RWPE2 (cell line): ENCODE measurements at places on chromosomes 2 and 18.

DNA sequence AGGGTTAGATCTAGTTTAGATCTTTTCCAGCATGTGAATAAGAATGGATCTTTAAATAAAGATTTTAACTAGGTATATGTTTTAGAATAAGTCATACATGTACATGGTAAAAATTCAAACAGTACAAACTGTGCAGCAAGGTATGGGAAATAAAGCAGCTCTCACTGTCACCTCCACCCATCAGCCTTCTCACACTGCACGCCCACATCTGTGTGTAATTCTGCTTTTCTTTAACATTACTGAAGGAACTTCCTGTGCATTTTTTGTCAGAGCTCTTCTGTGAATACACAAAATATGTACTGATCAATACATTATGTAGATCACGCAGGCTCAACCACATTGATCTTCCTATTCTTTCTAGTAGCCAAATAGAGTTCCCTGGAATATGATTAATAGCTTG is 3.4 kb downstream of the CASP8 start:
- no peak for DNase-seq

DNA sequence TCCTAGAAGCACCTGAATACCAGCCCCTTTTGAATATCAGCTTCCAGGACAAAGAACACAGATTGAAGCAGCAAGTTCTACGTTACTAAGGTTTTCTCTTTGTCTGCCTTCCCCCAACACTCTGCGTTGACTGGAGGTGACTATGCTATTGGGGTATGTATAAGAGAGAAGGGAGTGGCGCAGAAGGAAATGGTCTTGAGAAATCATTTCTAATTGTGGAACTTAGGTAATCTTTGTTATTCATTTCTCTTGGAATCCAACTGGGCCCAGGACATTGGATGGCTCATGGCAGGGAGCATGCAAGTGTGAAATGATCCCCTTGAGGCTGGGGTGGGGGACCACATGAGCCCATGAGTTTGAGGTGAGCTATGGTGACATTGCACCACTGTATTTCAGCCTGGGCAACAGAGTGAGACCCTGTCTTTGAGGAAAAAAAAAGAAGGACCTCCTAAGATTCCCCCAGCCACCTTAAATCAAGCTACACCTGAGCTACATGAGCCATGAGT is 29.7 kb downstream of the XDH start:
- DNase-seq: no peak

GRCh38 chr2:215504547-215504946 is 68.7 kb upstream of the FN1 start:
- DNase-seq: no peak

- DNase-seq: no peak
Measured at GRCh38 chr2:206859330-206859739, 80.0 kb upstream of the CPO start.

- DNase-seq: peak; percentile 50
Measured at GRCh38 chr2:196399722-196400691, 228.6 kb upstream of the STK17B start.

DNA sequence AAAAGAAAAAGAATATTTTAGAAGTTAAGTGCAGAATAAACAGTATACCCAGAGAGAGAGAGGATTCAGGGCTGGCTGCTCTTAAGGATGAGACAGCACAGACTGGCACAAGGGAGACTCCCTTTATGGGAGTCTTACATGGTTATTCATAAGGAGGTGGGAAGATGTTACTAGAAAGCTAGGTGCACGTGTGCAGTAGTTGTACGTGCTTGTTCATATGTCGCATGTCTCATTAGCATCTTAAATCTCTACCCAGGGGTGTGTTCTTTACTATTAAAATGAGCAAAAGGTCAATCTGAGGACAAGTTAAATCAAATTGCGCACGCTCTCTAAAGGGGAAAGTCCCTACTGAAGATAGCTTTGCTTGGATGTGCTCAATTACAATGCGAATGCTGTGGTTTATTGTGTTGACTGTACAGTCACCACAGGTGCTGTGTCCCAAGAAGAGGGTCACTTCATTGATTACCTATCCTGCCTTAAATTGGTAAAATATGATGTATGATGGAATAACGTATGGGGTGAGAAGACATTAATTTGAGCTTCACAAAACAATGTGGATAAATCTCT is 368.0 kb upstream of the SPHKAP start:
- DNase-seq: no peak

GRCh38 chr18:54453996-54454395 is 96.3 kb downstream of the C18orf54 start:
- no peak for DNase-seq

- no peak for DNase-seq
Measured at GRCh38 chr2:88265352-88266303, 95.5 kb downstream of the THNSL2 start.

GRCh38 chr2:72745679-72746368 is 80.0 kb downstream of the EXOC6B start:
- no peak for DNase-seq

DNA sequence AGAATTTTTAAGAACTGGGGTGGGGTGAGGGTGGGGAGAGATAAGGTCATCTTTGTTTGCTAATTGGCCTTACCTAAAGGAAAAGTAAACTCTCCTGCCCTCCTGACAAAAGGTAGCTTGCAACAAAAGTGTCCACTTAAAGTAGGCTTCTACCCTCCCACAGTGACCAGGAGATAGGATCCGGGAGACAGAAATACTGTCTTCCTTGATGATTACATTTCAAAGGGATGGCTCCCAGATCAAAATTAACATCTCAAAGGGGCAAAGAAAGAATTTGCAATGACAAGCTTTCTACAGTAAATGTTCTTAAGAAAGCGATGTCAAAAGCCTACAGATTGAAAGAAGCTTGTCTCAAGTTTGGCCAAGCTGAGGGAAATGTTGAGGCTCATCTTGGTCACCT is 775.3 kb downstream of the CPS1 start:
- DNase-seq: no peak

DNA sequence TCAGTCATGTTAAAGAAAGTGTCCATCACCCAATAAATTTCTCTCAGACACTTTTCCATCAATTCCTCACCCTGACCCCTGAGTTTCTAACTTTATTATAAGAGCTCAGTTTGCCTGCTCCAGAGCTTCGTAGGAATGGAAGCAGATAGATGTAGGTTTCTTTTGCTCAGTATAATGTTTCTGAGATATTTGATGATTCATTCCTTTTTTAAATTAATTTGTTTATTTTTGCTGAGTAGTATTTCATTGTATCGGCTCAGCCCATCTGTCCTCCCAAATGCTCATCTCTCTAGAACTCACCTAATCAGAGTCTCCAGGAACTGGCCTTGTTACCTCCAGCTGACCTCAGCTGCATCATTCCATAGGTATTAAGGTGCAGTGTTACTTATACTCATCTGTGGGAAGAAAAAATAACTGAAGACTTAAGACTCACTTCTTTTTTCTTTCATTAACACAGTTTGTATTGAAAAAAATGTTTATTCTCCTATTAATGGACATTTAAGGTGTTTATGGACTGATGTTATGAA is 11.9 kb upstream of the BCL2L11 start:
- no peak for DNase-seq

DNA sequence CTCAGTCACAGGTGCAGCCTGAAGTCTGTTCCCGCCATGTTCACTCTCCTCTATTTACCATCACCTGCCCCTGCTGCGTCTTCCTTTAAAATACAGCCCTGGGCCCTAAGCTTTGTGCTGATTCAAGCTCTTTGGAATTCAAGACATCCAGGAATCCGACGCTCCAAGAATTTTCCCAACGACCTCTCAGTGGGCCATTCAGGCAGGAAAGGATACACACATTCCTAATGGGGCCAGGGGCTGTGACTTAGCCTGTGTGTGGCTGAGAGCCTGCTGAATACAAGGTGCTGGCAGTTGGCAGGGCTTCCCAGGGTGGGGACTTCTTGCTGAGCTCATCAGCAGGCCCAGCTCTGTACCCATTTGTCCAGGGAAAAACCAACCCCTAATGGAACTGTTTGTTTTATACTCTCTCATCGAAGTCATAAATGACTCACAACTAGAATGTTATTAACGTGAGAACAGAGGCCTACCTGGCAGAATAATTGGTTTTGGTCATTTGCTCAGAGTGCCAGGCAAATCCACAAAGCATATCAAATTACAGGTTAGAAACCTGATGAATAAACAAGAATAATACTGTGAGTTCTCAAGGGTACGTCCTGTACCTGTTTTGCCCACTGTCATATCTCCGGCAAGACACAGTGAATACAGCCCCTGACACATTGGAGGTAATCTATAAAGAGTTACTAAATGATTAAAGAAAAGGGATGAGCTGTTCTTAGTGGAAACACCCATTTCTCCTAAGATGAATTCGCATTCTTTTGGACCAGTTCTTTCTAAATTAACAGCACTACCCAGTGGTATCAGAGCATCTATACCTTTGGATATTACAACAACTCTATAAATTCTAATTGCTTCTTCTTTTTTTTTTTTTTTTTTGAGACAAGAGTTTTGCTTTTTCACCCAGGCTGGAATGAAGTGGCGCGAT is 12.6 kb upstream of the KCMF1 start:
- DNase-seq: peak; percentile 99

DNA sequence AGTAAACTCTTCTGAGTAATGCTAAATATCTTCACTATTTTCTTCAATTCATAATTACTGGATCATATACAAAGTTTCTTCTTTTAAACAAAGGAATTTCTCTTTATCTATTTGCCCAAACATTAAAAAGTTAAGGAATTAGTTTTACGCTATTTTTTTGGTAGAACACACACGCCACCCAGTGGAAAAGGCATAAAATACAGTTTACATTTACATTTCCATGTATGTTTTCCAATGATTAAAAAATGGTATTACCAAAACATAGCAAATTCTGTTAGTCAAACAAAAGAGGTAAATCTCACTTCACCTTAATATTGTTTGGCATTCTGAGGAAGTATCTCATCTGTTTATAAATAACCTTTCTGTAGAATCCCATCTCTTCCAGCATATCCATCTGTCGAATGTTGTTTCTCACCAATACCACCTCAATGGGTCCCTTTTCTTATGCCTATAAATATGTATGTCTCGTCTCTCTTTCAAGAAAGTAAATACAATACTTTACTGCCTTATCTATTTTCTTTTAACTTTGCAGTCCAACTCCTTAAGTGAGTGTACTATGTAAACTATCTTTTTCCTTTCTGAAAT is 7.2 kb downstream of the BOLL start:
- DNase-seq: no peak
